ENCODE measurements at places on chromosomes 6 and 20.
A peak's percentile ranks its signal among the peaks of the same experiment; 100 is the strongest.

DNA sequence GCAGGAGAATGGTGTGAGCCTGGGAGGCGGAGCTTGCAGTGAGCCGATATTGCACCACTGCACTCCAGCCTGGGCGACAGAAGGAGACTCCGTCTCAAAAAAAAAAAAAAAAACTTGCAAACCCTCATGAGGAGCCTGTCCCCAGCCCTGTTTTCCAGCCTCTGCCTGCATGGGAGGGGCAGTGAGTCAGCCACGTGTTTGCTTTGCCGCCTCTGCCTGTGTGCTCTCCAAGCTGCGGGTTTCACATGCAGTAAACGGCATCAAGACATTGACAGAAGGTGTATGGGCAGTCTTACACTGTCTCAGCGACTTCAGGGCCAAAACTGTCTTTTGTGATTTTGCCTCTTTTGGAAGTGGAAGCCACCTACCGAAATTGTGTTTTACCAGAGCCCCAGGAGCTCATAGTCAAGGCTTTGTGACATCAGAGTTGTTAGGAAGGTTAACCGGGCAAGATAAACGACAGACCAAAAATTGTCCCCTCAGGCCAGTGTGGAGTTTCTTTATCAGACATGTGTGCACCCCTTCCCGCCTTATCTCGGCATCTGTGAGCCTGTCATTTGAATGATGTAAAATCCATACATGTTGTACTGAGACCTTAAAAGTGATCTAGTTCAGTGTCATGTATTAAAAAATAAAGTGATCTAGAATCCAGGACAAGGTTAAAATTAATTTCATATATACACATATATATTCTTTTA is 52.9 kb downstream of the RPP40 start:
- DNase-seq = no peak

DNA sequence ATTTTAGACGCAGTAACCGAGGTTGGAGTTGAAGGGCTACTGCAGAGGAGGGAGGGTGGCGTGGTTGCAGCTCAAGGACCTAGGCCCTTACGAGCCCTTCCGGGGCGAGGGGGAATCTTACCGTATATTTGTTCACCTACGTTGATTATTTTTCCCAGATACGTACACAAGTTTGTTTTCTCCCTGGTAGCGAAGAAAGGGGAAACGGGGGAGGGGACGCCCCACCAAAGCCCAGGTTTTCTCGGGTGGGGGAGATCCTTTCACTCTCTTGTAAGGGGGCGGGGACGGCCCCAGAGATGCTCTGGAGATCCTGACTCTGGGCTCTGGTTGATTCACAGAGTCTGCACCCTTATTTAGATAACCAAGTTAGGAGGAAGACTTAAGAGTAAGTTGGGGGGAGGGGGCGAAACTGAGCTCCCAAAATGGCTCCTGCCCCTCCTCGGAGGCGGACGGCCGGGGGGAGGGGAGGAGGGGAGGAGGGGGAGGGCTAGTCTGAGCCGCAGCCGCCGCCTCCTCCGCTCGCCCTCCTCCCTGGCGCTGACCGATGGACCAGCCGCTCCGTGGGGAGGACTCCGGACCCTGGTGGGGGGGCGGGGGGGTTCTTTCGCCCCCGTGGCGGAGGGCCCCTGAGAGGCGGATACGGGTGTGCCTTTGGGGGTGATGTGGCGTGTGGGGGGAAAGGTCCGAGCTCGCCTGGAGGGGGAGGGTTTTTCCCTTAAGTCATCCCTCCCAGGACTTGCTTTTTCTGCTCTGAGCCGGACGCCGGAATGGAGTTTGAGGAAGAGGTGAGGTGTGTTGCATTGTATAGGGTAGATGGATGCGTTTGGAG is 2.2 kb downstream of the BRD2 start:
- peak; percentile 94 for DNase-seq

DNA sequence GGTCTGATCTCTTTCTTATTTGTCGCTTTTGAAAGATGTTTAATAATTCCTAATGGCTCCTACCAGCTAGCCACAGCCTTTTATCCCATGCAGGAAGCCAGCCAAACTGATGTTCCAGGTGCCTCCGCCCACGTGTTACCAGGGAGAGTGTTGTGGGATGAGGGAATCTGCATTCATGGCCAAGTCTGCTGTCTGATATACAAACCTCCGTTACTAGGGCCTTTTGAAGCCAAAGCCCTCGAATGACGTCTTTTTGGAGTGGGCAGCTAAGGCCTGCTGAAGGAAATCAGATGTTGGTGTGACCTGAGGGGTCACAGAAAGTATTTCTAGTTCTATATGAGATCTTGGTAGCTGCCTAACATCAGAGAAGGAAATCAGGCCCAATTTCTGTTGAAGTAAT is 21.3 kb downstream of the STK35 start:
- no peak for DNase-seq

DNA sequence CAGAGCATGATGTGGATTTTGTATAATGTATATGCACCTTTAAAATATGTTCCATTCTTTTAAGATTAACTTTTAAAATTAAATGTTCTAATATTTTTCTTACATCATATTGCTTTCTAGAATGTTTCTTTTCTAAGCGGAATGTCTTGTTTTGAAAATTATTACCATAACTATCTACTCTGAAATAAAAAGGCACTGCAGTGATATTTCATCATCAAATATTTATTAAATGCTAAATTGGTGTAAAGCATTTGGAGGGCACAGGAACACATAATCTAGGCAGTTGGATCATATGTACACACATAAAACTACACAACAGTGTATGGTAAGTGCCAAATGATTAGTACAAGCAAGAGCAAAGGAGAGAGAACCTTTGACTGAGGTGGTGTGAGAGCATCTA is 13.8 kb downstream of the BICRAL start:
- DNase-seq = no peak
